ENCODE measurements at places on chromosomes 7 and 10. TPM values are rescaled to one million over a fixed set of nuclear protein-coding genes. Genes with fewer than 3 reads are reported as not detected.

- DNase-seq, result no peak
Observed at GRCh38 chr7:303884-304573, 14.1 kb downstream of the FOXL3 start.

DNA sequence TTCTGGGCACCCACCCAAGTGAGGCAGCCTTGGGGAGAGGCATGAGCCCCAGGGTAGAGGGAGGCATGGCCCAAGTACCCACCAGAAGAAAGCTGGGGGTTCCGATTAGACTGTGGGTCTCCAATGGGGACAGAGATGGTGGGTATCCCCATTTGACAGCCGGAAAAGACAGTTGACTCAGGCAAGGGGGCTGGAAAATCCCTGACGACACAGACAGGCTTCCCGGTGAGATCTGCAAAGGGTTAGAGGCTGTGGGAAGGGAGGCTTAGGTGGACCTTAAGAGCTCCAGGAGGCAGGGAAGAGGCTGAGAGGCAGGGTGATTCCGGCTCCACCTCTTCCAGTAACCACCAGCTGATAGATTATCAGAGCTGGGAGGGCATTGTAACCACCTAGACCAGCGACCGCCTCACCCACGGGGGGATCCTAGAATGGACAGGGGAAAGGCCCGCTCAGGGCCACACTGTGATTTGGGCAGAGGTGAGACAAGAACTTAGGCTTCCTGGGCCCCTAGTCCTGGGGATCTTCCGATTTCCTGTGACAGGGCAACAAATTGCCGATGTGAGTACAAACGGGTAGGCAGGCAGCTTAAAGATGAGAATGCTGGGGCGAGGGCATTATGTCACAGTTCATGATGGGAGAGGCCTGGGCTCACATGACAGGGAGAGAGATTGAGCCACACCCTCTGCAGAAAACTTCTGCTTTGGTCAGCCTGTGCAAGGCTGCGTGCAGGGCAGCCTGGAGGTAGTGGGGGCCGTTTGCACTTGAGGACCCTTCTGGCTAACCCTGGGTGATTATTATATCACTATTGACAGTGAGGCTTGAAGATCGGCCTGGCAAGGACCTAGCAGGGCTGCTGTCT is 5.4 kb downstream of the TBATA start:
- DNase-seq, result no peak

- DNase-seq, result no peak
Observed at GRCh38 chr10:110916554-110917346, 2.2 kb downstream of the BBIP1 start.

GRCh38 chr7:101094791-101095375 is 9.6 kb downstream of the TRIM56 start:
- DNase-seq, result no peak

- DNase-seq, result no peak
Observed at GRCh38 chr7:7108931-7109330, 73.4 kb upstream of the C1GALT1 start.

The GNGT1 gene
- polyA plus RNA-seq, result not detected

The CYP2E1 gene
- 0.77 TPM for polyA plus RNA-seq

The PLAU gene
- polyA plus RNA-seq, result 814 TPM

The C10orf53 gene
- polyA plus RNA-seq, result not detected

All from keratinocyte (primary cell).